Ureter (tissue), 1 donor: ENCODE measurements at places on chromosomes 3 and 15.

DNA sequence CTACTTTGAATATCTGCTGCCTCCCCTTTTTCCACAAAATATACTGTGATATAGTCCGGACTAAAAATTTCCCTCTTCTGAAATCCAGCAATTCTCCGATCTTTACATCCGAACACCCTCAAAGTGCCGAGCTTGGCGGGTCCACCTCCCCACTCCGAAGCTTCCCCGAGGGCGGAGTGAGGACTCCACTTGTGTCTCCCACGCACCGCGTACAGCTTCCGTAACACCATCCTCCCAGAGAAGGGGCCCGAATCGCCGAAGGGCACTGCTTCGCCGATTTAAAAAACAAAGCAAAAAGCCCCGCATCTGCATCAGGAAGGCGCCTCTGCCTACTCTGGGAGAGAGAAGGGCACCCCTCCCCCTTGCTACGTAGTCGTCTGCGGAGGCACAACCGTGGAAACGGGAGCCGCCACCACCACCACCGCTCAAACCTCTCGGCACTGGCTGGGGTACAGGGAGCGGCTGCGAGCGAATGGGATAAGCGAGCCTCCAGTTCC, 551 bp downstream of the NCBP2 start:
- peak; percentile 54 for DNase-seq

- no peak for DNase-seq
Observed at GRCh38 chr3:70501561-70501960, 189.1 kb upstream of the MDFIC2 start.

DNA sequence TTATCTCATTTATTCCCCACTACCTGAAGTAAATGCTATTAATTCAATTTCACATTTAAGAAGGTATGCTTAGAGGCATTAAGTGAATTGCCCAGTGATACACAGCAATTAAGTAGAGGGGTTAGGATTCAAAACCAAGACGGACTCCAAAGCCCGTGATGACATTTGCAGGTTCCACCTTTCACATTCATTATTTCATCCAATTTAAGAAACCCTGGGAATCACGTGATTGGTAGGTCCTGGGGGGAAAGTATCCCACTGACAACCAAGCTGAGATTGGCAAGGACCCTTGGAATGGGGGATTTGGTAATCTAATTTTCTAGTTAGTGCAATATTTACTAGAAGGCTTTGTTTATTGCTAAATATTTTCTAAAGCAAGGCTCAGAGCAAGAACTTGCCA, 1.8 kb downstream of the POMGNT2 start:
- DNase-seq: no peak

DNA sequence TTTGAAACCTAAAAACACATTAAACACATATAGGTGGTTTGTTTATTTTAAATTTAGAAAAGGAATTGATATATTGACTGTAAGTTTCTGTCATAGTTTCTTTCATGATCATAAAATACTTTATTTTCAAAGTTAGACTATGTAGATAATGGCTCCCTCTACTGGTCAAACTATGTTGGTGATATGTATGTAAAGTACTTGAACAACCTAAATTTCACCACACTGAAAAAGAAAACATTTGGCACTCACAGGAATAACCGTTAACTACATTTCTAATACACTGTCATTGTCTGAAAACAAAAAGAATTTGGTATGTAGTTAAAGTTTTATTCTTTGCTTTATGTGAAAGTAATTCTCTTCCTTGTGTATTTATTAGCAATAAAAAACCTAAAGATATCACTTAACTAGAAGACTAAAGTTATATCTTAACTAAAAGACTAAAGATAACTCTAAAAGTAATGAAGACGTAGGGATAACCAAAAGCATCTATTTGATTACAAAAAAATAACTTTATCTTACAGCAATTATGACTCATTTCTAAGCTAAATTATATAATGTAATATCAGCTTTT, 427.5 kb downstream of the VGLL3 start:
- no peak for DNase-seq

GRCh38 chr15:40297356-40297755, 10.4 kb downstream of the PLCB2 start:
- DNase-seq: no peak

DNA sequence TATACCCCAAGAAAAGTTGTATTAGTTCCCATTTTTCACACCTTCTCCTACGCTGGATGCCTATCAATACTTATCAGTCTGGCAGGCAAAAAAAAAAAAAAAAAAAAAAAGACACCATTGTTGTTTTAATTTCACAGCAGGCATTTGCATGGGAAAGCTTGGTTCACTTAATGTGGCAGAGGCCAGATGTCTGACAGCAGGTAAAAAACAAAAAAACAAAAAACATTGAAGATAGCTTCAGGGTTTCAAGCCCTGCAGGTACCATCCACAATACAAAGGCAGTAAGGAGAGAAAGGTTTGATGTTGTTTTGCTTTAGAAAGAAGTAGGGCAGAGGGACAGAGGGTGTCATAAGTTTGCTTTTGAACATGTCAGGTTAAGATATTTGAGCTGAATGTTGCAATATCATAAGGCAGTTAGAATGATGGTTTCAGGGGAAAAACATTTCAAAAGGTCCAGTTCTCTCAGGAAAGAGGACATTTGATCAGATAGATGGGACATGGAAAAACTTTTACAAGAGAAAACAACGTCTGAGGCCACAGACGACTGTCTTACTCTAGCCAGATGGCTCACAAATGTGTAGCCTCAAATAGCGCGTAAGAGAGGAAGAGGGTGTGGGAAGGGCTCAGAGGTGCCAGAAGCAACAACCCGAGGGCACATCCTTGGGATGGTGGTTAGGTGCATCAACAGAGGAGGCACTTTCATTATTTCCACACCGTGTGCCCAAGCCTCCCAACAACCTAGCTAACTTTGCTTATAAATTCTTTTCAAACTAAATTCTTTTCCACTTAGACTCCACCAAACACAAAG, 25.7 kb downstream of the PCOLCE2 start:
- DNase-seq: no peak

DNA sequence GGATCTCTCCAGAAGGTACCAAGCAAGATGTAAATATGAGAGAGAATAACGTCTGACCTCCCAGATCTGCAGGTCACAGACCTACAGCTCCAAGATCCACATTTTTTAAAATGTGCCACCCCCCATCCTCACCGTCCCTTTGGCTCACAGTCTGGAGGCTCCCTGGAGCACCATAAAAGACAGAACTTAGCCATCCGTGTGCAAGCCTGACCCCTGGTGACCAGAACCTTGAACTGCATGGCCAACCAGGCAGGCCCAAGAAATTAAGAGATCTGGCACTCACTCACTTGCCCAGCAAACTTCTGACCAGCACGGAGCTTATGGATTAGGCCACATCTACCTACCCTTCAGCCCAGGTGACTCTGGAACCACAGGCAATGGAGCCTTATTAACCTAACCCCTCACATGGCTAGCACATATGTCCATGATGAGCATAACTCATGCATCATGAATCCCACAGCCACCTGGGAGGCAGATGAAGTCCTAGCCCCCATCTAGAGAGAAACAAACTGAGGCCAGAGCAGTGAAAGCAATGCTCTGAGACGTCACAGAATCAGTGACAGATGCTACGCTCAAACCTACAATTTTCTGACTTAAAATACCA, 275.3 kb downstream of the UACA start:
- DNase-seq: peak; percentile 81

GRCh38 chr3:140487566-140487965, 190.3 kb upstream of the TRIM42 start:
- no peak for DNase-seq

DNA sequence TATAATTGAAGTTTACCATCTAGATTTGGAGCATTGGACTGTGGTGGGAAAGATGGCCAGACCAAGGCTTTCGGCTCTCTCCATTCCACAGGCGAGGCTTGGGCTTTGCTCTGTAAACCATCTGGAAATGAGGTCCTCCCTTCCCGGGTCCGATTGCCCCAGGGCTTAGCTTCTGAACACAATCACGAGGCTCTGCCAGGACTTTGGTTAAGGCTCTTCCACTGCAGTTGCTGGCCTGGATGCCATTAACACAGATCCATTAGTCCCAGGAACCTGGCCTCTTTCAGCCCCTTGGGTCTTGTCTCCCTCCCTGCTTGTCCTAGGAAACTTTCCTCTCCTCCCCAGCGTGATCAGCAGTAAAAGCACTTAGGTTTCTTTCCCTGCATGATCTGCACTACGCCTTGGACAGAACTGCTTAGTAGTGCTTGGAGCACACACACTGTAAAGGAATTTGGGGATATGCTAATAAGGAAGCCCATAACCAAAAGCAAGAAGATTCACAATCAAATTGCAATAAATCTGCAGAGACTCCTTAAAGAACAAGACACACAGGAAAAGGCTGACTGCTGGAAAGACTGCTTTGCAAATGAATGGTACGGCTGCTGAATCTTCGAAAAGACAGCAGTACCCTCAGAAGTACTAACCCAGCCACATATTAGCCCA, 154.3 kb downstream of the ECT2 start:
- no peak for DNase-seq

GRCh38 chr3:184284696-184285095, 8.9 kb downstream of the ECE2 start:
- DNase-seq: no peak

DNA sequence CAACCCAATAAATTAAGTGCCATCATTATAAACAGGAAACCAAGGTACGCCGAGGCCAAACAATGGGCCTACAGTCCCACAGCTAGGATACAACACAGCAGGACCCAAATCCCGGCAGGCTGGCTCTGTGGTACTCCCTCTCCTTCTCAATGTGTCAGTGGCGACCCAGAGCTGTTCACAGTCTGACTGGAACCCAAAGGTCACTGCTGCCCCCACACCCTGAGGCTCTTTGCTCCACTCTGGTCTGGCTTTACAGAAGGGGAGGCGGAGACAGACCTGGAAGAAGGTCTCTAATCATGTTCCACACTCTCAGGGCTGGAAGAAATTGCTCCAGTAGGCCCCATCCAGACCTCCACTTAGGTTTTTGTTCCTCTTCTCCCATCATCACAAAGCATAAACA, 48.5 kb upstream of the LMCD1 start:
- no peak for DNase-seq

GRCh38 chr3:51621091-51621892, 49.8 kb upstream of the TEX264 start:
- DNase-seq: no peak

GRCh38 chr15:100671858-100672543, 69.6 kb downstream of the ASB7 start:
- DNase-seq: no peak

DNA sequence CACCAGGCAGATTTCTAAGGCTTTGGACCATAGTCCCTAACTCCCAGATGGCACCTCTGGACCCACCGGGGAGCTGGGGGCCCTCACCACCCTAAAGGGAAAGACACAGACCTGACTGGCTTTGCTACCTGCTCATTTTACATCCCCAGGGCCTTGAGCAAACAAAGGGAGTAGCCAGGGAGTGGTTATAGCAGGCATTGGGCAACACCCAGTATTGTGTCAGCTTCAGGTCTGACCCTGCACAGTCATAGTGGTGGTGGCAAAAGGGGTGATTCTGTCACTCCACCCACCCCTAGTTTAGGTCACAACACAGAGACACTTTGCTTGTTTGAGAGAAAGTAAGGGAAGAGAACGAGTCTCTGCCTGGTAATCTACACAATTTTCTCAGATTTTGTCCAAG, 352.5 kb downstream of the DIPK2A start:
- peak; percentile 49 for DNase-seq

DNA sequence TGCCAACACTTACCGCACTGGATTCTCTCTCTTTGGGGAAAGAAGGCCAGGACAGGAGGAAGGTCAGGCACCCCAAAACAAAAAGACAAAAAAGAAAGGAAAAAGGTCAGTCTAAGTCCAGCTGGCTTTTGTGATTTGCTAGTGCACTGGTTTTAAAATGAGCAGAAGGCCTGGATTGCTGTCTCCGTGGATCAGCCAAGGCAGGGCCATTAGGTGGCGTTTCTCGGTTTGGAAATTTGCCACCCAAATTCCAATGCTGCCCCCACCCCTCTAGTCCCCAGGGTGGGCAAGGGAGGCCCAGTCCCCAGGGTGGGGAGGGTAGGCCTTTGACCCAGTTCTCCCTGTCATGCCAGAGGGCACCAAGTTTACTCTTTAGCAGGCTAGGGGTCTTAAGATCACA, 33.3 kb downstream of the TLE3 start:
- no peak for DNase-seq

DNA sequence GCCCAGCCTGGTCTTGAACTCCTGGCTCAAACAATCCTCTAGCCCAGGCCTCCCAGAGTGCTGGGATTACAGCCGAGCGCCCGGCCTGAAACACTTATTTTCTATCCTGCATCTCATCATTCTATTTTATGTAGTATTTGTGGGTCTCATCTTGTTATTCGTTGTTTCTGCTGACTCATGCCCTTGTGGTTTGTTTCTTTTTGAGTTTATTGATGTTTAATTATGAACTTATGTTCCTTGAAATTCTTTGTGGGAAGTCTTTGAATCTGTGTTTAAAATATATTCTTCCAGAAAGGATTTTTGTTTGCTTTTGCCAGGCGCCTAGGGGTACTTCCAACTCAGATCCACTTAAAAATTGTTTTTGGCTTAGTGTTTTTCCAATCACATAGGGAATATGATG, 78.3 kb upstream of the C15orf39 start:
- DNase-seq: no peak

DNA sequence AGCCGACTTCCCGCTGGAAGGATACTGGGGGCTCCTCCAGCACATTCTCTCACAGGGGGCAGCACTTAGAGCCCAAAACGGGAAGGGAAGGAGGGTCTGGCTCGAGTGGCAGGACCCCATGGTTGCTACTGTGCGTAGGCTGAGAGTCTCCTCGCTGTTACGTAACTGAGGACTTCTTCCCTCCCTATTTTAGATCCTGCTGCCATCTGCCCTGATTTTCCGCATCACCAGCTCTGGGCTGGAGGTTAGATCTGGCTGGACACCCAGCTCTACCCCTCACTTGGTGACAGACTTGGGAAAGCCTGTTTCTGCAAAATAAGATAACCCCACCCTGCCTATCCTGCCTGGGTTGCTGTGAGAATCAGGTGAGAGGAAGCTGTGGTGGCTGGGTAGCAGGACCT, 47.7 kb downstream of the BDH1 start:
- DNase-seq: no peak
